Stimulated activated CD4-positive, alpha-beta T cell treated with anti-CD3 and anti-CD28 coated beads, Interleukin-12 subunit alpha, Interleukin-12 subunit beta, amount 100 ng/mL, for 4 hours (primary cell): ENCODE measurements at places on chromosomes 16 and 17.

DNA sequence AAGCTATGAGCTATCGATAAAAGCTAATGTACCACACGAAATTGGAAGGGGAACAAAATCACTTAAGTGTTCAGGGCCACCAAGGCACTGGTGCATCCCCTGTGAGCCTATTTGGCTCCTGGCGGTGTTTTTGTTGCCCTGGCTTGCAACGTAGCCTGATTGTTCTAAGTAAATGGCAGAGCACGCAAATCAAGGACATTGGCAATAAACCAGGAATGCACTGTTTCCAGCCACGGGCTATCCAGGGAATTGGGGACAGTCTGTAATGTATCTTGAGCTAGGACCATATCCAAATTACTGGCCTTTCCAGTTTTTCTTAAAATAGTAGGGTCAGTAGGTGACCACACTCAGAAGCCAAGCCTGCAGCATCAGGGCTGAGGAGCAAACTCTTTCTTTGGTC is 734.0 kb downstream of the MAF start:
- no peak for DNase-seq

DNA sequence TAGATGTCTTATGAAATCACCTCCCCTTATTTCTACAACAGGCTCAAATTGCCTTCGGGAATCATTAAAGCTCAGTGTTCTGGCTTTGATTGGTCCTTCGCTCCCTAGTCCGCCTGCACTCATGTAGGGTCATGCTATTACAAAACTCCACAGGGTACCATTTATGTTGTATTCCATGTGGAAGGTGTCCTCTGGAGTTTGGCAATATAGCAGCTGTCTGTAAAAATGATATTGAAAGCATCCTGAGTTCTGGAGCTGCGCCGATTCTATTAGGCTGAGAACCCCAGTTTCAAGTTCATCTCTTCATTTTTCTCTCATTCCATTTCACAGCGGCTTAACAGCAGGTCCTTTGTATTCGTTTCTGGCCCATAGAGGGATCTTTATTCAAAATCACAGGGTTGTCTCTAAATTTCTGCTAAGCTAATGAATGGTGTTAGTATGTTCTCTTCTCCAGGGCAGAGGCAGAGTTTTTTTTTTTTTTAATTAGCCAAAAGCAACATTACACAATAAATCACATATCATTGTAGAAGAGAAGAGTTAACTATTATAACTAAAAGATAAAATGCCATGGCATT is 71.9 kb upstream of the TEKT1 start:
- no peak for DNase-seq

GRCh38 chr17:45757431-45758218 is 26.5 kb upstream of the CRHR1 start:
- DNase-seq, result no peak

DNA sequence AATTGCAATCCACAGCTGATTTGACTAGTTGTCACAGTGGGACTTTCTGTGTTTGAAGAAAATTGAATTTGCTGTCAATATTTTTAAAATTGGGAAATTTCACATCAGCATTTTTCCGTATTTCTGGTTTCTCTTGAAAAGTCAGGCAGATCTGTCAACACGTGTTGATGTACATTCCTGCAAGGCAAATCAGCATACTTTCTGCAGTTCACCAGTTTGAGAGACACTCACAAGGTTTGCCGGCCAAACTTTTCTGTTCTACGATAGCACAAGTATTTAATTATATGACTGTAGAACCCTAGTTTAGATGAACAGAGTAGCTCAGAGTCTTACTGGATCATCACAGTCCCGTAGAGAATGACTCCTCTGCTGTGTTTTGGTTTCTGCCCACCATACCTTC is 102.0 kb downstream of the ADAMTS18 start:
- DNase-seq, result no peak

DNA sequence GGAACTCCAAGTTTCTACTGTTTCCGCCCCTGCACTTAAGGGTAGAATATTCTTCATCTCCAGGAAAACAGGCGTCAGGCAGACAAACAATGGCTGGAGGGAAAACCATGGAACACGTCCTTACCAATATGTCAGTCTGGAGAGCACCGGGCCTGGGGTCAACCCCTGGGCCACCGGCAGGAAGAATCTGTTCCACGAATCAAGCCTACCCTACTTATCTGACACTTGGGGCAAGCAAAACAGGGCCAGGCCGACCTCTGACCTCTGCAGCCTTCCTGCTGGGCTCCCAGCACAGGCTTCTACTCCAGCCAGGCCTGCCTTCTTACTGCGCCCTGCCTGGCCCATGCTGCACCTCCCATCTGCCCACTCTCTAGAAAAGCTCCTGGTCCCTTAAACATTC is 10.1 kb downstream of the VAC14 start:
- no peak for DNase-seq

- no peak for DNase-seq
Measured at GRCh38 chr17:61625564-61625963, 34.5 kb upstream of the NACA2 start.

- DNase-seq, result no peak
Measured at GRCh38 chr16:67128417-67128816, 18.7 kb downstream of the PHAF1 start.

GRCh38 chr17:82564241-82564640 is 44.7 kb downstream of the FOXK2 start:
- no peak for DNase-seq

- no peak for DNase-seq
Measured at GRCh38 chr16:69942099-69942491, 9.0 kb upstream of the CLEC18A start.

- DNase-seq, result no peak
Measured at GRCh38 chr17:81021531-81022343, 13.2 kb upstream of the BAIAP2 start.

- no peak for DNase-seq
Measured at GRCh38 chr16:84785843-84786581, 33.8 kb upstream of the CRISPLD2 start.
